ENCODE measurements at places on chromosomes 11 and 22.

DNA sequence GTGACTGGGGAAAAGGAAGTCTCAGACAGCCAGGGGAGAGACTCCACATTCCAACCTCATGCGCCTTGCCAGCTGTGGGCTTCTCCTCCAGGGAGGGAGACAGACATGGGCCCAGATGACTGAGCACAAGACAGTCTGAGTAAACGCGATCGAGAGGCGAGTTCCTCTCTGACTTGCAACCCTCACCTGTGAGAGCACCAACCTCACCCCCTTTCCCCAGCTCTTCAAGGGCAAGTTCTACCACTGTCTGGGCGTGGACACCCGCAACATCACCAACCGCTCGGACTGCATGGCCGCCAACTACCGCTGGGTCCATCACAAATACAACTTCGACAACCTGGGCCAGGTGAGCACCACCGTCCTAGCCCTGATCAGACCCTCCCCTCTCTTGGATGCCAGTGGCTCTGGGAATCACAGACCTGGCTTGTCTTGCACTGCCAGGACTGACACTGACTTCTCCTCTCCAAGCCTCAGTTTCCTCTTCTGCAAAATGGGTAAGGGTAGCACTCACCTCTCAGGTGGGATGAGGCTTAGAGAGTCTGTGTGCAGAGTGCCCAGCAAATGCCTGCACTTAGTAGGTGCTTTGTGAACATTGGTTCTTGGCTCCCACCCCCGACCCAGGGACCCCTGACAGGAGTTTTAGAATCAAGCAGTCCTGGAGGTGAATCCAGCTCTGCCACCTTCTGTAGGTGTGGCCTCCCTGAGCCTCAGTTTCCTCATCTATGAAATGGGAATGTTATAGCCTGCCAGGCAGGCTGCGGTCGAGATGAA, 95.3 kb downstream of the CACNA1I start:
- no peak for DNase-seq

DNA sequence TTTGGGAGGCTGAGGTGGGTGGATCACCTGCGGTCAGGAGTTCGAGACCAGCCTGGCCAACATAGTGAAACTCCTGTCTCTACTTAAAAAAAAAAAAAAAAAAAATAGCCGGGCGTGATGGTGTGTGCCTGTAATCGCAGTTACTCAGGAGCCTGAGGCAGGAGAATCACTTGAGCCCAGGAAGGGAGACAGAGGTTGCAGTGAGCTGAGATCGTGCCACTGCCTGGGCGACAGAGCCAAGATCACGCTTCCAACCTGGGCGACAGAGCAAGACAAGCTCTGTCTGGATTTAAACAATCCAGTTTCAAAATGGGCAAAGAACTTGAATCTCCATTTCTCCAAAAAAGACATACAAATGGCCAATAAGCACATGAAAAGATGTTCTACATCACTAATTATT, 12.5 kb downstream of the LMO2 start:
- DNase-seq, result no peak

DNA sequence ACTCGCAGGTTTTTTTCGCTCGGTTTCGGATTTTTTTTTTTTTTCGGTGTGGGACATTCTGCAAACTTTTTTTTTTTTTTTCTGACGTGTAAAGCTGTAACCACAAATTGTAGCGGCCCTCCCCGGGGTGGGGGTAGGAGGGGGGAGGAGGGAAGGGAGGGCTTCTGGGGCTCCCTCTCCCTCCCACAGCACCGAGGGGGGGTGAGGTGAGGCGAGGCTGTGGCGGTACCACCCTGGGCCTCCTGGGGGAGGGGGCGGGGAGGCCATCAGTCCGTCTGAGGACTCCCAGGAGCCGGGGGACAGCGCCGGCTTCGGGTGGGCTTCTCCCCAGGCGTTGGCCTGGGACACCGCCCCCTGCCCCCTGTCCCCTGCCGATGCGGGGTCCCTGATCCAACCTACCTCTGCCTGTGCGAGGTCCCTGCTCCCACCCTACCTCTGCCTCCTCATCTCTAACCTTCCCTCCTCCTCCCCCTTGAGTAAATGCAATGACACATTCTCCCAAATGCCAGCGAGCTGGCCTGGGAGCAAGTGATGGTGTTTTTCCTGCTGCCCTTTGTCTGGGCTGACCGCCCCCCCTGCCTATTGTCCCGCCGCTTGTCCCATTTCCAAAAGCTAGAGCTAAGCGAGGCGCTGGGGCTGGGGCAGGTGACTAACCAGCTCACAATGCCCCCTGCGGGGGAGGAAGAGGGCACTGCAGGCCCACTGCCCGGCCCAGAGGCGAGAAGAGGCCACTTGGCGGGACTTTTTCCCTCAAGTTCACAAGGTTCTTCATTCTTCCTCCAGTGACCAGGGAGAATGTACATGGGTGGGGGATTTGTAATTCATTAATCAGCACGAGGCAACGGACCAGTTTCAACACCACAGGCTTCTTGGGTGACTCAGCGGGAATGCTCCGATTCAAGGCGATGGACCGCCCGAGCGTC, 511 bp upstream of the CLCF1 start:
- DNase-seq, result peak; percentile 83

GRCh38 chr11:57650739-57651090, 1.0 kb upstream of the YPEL4 start:
- DNase-seq, result no peak

DNA sequence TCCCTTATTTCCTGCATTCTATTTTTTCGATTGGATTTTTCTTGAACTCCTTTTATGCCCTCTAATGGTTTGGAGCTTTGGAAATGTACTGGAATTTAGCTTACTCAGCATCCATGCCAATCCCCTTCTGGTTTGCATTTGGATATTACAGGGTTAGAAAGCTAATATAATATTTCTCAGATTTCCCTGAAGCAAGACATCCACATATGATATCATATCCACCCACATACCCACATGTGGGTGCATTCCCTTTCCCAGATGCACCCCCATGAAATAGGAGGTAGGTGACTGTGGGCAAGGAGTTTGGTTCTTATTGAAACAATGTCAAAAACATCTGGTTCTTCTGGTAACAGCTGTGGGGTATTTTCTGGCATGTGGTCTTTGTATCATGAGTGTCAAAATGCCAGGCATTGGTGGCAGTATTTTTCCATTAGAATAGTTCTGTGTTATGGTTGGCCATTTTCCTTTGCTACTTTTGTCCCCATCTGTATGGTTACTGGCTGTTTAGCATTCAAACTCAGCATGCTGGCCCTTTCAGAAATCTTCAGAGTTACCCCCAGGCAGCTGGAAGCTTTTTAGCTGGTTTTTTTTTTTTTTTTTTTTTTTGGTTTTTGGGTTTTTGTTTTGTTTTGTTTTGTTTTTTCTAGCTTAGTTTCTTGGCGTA, 32.7 kb upstream of the DDX10 start:
- no peak for DNase-seq

GRCh38 chr22:28203286-28203685, 284.2 kb upstream of the PITPNB start:
- DNase-seq, result no peak

GRCh38 chr11:119800619-119801018, 71.6 kb upstream of the NECTIN1 start:
- no peak for DNase-seq

- no peak for DNase-seq
These were observed 5.7 kb upstream of the DGAT2 start for GRCh38 chr11:75762885-75763284.

DNA sequence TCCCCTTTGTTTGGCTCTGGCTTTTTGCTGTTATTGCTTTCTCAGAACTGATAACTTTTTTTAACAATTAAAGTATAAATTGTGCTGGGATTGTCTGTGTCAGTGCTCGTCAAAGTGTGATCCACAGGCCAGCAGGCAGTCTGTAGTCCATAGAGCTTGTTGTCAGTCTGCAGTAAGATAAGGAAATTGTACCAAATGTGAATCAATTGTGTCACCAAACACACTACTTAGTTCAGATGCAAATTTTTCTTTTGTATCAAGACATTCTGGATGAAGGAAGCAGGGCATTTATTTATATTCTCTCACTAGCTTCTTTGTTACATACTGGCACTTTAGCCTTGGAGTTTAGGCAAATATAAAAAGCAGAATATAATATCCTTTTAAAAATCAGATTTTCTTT, 121.0 kb downstream of the WNT11 start:
- DNase-seq, result no peak

DNA sequence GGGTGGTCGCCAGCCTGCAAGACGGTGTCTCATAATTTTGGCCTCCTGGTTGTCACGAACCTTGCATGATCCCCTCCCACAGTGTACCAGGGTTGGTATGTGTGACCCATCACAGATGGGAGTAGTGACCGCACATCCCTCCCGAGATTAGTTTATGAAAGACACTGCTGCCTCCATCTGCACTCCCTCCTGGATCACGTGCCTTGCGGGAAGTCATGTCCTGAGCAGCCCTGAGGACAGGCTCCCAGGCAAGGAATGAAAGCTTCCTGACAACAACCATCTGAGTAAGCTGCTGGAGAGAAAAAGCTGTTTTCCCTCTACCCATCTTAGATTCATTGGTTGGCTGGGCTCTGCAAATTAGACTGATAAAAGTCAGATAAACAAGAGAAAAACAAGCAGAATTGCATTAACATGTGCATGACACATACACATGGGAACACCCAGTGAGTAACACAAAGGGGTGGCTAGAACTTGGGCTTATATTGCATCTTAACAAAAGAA, 14.4 kb upstream of the PAMR1 start:
- peak; percentile 32 for DNase-seq

- DNase-seq, result no peak
These were observed 591.2 kb downstream of the OPCML start for GRCh38 chr11:132941024-132941646.

GRCh38 chr11:128450882-128451651, 136.3 kb downstream of the ETS1 start:
- DNase-seq, result no peak

GRCh38 chr11:121838571-121838970, 277.4 kb downstream of the BLID start:
- DNase-seq, result no peak
